LNCaP clone FGC (cell line): ENCODE measurements at places on chromosomes 13 and 19.

DNA sequence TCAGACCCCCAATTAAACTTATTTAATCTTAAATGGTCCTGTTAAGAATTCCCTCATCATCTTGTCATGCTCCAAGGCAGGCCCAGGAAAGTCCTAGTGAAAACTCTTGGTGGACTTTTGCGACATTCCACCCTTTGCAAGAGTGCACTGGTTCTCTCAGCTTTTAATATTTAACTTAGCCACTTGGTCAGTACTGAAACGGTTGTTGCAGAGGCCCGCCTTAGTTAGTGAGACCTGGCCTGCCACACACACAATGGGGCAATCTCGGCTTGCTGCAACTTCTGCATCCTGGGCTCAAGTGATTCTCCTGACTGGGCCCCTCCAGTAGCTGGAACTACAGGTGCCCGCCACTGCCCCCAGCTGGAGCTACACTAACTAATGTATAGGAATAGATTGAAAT, 1366.0 kb downstream of the UQCRFS1 start:
- no peak for DNase-seq

GRCh38 chr13:65864039-65864438, 1366.1 kb downstream of the PCDH9 start:
- DNase-seq, result no peak

DNA sequence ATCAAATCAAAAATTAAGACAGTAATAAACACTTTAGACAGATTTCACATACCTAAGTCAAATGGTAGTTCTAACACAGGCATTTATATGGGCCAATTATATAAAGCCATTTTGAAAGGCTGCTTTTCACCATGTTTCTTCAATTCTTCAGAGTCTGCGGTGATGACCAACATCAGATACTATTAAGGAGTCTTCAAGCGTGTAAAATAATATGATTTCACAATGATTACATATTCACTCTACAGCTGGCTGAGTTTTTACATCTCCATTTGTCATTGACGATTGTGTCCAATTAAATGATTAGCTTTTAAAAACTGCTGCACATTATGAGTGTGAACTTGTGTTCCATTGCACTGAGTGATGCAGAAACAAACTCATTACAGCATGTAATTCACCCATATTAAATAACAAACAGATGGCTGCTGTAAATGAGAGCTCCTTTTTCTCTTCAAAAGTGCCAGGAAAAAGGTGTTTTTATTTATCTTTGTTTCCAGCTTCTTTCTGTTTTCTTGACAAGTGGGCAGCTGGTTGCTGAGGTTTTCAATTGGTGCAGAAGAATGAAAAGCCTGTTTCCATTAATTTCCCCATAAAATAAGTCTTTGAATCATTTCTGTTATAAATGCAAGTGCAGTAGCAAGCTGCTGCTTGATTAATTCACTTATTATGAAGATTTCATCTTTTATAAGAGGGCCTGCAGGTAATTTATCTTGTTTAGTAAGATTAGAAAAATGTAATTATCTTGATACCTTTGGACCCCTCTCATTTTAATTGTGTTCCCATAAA, 676.1 kb upstream of the KLHL1 start:
- DNase-seq, result no peak

DNA sequence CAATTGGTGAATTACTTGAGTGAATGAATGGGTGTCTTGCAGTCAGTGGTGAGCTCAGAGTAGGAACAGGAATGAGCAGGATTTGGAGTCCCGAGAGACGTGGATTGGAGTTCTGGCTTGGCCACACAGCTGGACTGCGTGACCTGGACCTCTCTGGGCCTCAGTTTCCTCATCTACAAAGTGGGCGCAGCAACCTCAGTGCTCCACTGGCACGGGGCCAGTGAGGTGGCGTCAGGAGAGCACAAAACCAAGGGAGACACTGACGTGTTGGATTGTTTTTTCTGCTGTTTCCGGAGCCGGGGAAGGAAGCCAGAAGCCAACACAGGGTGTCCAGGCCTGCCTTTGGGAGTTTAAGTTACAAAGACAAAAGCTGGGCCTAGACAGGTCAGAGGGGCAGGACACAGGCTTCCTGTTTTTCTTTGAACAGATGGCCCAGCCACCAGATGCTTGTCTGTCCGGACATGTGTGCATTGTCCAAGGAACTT, 6.5 kb upstream of the DOCK6 start:
- no peak for DNase-seq

GRCh38 chr19:50460161-50460765, 16.0 kb upstream of the EMC10 start:
- no peak for DNase-seq

- DNase-seq, result no peak
Observed at GRCh38 chr13:79457390-79457789, 23.6 kb upstream of the NDFIP2 start.
